ENCODE measurements at places on chromosomes 1 and 21.

DNA sequence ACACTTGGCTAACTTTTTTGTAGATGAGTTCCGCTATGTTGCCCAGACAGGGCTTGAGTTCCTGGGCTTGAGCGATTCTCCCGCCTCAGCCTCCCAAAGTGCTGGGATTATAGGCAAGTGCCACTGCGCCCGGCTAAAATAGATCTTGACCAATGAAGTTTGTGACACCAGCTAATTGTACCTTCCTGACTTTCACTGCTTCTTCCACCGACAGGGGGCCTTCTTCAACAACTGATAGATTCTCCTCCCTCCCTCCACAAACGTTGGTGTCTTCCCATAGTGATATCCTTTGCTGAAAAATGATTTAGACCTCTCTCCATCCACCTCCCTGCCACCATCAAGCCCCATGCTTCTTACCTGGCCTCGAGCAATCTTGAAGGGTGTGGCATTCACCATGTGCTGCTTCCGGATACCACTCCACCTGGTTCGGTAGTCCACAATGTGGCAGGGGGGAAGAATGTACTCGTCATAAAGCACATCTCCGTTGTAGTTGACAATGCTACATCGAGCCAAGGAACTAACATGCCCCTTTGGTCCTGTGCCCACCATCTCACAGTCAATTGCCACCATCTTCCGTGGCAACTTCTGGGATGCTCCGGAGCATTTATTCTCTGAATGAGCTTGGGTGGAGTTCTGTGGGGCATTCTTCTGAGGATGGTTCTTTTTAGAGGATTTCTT lies 1.6 kb upstream of the METTL25B start:
- peak; percentile 44 for DNase-seq

DNA sequence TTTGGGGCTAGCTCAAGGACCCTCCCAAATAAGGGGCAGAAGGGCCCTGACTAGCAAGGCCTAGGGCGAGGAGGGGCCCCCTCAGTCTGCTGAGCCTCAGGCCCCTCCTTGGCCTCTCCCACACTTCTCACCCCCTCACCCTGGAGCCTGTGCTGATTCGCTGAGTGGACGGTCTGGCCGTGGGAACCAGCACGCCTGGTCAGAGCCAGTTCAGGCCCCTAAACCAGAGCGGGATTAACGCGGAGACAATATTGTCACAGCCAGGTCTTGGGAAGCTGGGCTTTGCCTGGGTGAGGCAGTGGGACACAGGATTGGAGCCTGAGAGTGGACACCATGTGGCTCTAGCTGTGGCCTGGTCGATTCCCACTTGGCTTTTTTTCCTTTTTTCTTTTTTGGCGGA lies 4.8 kb upstream of the FBLIM1 start:
- no peak for DNase-seq

DNA sequence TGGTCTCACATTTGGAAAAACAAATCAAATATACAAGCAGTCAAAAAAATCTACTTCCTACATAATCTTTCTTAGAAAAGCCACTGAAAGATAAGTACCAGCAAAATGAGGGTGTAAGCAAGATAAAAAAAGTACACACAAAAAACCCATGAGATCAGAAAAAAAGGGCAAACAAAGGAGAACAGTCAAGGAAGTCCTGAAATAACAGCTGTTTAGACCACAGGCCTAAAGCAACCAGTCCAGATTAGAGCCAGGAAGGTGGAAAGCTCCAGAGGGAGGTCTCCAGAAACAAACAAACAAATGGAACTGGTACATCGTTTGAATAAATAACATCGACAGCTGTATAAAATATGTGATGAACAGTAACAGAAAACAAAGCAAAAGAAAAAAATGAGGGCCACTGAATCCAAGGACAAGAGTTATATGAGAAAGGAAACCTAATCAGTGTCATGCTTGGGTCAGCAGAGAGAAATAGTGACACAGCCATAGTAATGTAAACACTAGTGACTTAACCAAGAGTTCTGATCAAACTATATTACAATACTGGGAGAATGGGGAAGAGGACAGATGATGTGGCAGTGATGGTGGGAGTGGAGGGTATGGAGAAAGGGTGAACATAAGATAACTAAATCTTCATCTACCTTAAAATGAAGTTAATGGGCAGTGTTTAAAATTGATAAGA lies 67.5 kb downstream of the NVL start:
- no peak for DNase-seq

GRCh38 chr1:116906812-116907211 lies 2.9 kb upstream of the PTGFRN start:
- DNase-seq, result no peak

DNA sequence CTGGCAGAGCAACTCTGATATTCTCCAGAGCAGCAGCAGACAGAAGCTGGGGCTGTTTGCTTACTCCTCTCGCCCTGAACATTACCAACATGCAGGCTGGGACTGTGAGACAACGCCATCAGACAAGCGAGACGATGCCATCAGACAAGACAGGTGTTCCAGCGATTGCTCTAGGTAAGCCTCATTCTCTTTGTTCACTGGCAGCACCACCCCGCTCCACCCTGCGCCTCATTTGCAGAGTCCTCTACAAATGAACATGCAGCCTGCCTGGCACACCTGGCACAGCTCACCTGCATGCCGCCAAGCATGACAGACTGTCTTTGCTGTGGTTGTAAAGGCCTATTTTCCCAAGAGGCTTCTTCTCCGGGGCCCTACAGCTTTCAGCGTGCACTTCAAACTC lies 346.2 kb downstream of the SMYD3 start:
- DNase-seq, result peak; percentile 76

DNA sequence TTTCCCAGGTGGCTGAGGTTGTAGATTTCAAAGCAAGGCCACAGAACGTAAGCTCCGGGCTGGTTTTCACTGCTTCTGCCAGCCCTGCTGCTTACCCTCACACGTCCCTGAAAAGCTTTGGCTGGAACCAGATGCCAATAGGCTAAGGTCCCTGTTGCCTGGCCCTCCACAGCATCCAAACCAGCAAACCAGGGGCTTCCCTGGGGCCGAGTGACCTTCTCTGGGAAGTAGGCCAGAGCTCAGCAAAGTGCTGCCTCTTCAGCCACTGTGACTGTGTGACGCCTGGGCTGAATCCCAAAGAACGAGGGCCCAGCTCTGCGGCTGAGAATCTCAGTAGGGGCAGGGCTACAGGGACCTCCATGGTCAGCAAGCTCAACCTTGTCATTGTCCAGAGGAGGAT lies 28.9 kb upstream of the RBM15 start:
- DNase-seq, result no peak

- DNase-seq, result no peak
These were observed 100.6 kb upstream of the AJAP1 start for GRCh38 chr1:4553761-4554160.

- no peak for DNase-seq
These were observed 75.2 kb upstream of the GADD45A start for GRCh38 chr1:67609577-67610341.

DNA sequence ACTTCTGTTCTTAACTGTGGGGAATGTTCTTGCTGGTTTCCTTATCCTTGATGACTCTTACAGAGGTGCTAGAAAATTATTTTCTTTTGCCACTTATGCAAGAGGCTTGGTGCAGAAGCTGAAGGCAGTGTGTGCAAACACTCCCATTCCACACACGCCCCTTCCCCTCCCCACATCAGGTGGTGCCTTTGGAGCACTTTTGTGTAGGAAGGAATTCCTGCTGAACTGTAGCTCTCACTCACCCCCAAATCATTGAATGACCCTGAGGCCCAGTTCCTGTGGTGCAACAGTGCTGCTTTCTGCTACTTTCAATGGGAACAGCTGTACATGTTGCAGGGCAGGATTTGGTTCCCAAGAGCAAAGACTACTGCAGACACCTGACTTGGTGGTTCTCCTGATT lies 101.8 kb downstream of the CD247 start:
- no peak for DNase-seq

- no peak for DNase-seq
These were observed 25.0 kb downstream of the LAMB3 start for GRCh38 chr1:209627027-209627731.

DNA sequence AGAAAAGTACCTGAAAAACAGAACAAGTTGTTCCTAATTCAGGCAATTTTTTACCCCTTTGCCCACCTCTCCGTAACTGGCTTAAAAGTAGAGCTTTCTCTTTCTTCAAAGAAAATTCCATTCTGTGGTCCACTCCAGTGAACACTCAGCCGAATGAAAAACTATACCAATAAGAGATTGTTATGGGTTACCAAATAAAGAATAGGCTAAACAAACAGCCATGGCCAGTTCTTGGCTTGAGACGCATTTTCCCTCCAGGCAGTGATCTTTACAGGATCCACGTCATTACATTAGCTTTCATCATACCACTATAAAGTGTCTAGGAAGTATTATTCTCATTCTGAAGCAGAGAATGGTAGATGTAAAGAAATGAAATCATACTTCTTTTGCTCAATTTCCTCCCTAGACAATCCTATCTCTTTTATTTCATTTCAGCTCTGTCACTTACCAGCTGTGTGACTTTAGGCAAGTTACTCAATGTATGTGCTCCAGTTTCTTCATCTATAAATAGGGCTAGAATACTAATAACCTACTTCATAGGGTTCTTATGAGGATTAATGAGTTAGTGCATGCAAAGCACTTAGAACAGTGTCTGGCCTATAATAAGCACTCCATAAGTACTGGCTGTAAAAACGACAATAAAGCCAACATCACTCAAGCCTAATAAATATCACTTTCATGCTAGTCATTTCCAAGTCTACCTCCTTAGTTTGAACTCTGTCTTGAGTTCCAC lies 26.5 kb upstream of the TRIM45 start:
- no peak for DNase-seq

GRCh38 chr1:204207136-204207616 lies 6.6 kb downstream of the GOLT1A start:
- peak; percentile 38 for DNase-seq

DNA sequence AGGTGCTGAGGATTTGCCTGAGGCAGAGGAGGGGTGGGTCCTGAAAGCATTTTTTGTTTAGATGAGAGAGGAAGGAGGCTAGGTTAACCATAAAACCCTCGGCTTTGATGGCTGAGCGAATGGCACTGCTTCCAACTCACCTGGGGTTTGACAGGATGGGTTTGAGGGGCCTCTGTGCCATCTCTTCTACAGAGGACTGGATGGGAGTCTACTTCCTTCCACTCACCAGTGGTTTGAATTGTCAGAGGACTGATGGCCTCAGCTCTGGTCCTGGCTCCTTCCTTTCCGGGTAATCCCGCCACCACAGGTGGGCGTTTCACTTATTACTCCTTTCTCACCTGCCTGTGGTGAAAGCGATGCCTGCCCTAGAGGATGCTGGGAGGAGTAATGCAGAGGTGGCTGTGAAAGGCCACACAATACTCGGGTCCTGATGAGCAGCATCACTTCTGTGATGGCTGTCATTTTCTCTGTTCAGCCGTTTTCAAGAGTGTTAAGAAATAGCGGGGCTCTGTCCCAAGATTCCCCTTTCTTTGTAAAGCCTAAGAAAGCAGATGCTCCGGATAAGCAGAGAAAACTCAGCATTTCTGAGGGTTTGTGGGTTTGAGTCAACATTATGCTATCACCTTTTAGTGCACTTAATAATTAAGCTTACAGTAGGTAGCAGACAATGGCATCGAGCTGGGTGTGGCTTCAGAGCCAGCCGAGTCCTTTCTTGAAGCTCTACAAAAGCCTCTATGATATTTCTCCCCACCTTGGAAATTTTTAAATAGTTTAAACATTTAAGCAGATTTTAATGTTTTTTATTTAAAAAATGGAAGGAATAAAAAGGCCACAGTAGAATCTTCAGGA lies 220.7 kb downstream of the HLX start:
- DNase-seq, result no peak

GRCh38 chr1:92980732-92981647 lies 19.7 kb upstream of the DIPK1A start:
- no peak for DNase-seq

- DNase-seq, result no peak
These were observed 1.1 kb downstream of the KCND3 start for GRCh38 chr1:111988377-111988742.

DNA sequence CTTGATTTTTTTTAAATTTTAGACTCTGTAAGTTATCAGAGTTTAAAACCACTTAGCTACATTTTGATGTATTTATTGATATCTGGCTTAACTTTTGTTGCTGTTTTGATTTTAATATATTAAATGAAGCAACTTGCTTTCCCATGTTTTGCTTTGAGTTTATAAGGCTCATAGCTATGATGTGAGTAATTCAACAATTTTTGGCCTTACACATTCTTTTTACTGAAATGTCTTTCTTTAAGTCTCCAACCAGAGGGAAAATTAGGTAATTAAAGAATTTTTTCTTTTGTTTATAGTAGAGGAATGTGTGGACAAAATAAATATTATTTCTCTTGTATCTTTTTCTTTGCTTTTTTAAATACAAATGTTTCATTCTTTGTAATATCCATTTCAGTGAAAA lies 258.3 kb upstream of the ADAMTS5 start:
- no peak for DNase-seq

- no peak for DNase-seq
These were observed 137.9 kb downstream of the SLC45A1 start for GRCh38 chr1:8455700-8456307.

GRCh38 chr1:201748335-201748734 lies 80.6 kb upstream of the IPO9 start:
- DNase-seq, result no peak

All from NCI-H2107 (cell line).